ENCODE measurements at places on chromosomes 5 and 9. TPM values are rescaled to one million over a fixed set of nuclear protein-coding genes. Genes with fewer than 3 reads are reported as not detected.

Gene ZFP2
- 1.0 TPM for total RNA-seq

GRCh38 chr5:139930406-139930805, 112.7 kb downstream of the NRG2 start:
- no peak for DNase-seq

Gene CER1
- not detected for total RNA-seq

Gene MYMK
- total RNA-seq = not detected

Gene PCDHGA5
- 1.5 TPM for total RNA-seq

GRCh38 chr5:150523472-150524350, 15.8 kb downstream of the NDST1 start:
- peak; percentile 39 for DNase-seq
